ENCODE measurements at places on chromosomes 16 and 17.

- no peak for DNase-seq
Observed at GRCh38 chr17:30372755-30373154, 6.0 kb upstream of the CPD start.

- DNase-seq: peak; percentile 43
Observed at GRCh38 chr17:9021992-9022572, 772 bp downstream of the NTN1 start.

DNA sequence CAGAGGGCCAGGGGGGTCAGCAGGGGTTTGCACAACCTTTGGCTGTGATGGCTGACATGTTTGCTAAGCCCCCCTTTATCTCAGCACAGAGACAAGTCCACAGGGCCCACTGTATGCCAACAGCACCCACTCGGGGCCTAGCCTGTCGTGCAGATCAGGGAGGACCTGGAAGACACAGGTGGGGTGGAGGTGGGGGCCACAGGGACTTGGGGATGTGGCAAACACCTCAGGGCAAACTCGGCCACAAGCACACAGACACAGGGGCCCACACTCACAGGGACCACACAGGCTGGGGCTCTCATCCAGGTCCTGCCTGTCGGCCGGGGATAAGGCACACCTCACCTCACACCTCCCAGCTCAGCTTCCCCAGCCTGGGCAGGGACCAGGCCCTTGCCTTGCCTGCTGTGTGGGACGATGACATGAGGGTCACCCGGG is 87.9 kb downstream of the C16orf78 start:
- DNase-seq: no peak

DNA sequence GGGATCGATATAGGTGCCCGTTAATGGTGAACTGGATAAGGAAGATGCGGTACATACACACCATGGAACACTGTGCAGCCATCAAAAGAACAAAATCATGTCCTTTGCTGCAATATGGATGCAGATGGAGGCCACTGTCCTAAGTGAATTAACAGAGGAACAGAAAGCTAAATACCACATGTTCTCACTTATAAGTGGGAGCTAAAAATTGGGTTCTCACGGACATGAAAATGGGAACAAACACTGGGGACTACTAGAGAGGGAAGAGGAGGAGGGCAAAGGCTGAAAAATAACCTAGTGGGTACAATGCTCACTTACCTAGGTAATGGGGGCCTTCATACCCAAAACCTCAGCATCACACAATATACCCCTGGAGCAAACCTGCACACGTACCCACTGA is 302.6 kb downstream of the XYLT1 start:
- DNase-seq: no peak

DNA sequence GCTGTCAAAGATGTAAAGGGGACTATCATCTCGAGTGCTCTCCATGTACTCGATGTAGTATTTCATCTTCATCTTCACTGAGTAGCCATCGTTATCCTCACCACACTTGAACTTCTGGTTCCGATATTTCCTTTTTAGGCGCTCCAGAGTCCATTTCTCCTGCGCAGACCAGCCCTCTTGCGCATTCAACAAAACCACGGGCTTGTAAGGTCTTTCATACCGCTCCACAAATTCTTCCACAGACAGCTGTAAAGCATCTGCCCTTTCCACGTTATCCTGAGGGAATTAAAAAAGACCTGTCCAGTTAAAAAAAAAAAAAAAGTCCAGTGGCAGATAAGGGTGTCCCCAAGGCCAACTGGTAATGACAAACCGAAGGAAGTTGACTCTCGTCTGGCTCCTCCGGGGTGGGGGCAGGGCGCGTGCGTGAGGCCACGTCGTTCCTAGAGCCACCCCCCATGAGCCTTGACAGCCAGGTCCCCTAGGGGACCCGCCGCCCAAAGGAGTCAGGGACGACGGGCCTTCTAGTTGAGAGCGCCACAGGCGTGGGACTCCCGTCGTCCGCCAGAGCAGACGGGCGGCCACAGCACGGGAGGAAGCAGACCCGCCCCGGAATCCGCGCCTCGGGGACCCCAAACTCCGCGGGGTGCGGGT is 701 bp downstream of the JMJD6 start:
- peak; percentile 66 for DNase-seq

DNA sequence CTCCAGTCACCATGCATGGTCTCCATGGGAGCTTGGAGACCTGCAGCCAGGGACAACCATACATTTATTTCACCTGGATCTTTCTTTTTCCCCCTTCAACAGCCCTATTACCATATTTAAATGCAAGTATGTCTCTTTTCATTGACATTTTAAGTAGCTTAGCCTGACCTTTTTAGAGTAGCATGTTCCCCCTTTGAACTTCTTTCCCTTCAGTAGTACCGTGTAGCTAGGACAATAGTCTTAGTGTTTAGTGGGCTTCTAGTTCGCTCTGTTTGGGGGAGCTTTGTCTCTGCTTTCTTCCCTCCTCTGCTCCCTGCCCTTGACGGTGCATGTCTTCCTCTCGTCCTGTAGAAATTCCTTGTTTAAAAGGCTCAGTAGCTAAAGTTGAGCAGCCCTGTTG is 94.6 kb downstream of the CCDC182 start:
- no peak for DNase-seq

DNA sequence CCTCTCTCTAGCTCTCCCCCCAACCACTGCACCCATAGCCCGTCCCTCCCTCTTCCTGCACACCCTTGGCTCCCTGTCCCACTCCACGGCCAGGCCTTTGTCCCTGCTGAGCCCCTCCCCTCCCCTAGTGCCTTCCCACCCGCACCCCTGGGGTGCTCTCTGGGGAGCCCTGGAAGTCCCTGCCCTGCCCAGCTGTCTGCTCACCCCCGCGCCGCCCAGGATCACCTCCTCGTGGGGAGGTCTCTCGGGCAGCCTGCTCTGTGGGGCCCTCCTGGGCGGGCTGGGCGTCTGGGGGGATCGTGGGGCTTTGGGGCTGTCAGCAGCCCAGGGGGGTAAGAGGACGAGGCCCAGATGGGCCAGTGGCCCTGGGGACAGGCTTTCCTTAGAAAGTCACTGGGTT is 18.1 kb downstream of the CACNA1H start:
- no peak for DNase-seq

GRCh38 chr17:81222620-81222905 is 202 bp downstream of the CEP131 start:
- DNase-seq: no peak

GRCh38 chr17:80772906-80773242 is 218.8 kb upstream of the CHMP6 start:
- no peak for DNase-seq

DNA sequence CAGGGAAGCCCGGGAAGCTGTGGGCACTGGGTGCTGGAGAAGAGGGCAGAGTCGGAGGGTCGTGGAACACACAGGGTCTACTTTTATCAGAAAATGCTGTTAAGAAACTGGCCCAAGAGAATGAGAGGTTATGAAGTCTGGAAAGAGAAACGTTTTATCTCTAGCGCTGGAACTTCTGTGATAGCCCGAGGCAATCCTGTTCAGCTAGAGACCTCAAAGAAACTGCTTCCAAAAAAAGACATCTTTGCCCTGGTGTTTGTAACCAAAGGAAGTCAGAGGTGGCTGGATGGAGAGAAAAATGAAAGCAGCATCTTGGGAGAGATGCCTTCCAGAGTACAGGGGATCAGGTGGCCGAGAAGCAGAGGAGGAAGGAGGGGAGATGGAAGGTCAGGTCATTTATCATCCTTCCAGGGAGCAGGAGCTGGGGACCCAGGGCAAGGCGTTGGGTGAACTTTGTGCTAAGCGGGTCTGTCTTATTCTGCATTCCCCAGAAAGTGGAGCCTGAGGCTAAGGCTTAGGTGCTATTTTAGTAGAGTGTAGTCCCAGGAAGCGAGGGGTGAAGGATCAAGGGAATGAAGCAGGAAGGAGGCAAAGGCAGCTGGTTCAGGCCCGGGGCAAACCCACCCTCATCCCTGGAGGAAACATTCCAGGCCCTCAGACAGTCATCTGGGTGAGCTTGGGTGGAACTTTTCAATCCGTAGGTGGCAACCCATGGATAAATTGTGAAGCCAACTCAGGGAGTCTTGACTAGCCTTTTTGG is 66.5 kb downstream of the MGAT5B start:
- DNase-seq: no peak

GRCh38 chr16:74321356-74321755 is 24.7 kb downstream of the PSMD7 start:
- DNase-seq: no peak

DNA sequence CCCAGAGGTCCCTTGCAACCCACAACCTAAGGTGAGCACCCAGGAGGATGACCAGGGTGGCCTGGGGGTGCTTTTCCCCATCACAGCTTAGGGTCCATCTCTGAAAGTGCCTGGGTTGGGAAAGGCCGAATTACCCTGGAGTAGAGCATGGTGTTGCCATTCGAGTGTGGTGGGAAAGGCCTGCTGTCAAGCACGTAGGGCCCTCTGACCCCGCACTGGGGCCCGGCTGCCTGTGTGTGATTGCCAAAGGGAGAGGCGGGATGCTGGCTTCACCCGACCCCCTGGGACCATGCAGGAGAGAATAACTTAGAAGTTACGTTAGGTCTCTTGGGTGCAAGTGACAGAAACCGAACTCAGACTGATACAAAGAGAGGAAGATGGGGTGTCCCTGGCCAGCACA is 27.7 kb upstream of the NDRG4 start:
- no peak for DNase-seq

DNA sequence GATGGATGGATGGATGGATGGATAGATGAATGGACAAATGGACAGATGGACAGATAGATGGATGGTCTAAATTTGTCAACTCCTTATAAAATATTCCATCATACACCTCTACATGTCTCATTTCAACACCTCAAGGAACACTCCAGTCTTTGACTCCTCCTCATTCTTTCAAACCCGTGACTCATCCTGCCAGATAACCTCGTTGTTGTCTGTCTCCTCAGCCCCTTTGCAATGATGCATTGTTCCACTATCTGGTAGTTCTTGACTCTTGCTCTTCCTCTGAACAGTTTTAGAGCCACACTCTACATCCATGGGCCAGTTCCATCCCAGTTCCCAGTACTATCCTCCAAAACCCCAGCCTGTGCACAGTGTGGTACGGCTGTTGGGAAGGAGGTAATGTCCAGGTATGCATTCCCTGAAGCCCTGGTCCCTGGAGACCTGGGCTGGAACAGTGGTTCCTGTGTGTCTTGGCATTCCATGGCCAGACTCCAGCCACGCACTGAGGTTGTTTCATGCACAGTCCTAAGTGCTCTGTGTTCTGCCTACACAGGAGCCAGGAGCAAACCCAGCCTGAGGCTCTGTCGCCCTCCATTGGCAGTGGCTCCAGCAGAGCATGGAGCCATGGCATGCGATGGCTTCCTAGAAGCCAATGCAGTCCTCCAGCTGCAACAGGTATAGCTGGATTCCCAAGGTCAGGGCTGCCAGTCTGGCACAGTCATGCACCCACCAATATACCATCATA is 105.7 kb downstream of the C17orf67 start:
- no peak for DNase-seq

DNA sequence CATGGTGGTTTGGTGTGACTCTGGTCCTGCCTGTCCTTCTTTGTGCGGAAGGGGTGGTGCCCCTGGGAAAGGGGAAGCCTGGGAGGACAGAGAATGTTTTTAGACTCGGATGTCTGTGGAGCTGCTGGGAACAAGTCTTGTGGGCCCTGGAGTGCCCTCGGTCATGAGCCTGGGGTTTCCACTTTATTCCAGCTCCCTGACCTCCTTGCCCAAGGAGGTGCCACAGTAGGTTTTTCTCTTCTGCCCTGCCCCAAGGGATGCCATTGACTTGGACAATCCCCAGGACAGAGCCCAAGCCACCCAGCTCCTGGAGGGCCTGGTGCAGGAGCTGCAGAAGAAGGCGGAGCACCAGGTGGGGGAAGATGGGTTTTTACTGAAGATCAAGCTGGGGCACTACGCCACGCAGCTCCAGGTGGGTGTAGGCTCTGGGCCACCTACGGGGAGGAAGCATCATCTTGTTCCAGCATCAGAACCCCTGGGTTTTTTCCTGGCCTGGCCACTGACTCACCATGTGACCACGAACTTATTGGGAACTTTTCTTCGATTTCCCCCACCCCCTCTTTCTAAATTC is 1.4 kb downstream of the STAT5A start:
- DNase-seq: no peak

DNA sequence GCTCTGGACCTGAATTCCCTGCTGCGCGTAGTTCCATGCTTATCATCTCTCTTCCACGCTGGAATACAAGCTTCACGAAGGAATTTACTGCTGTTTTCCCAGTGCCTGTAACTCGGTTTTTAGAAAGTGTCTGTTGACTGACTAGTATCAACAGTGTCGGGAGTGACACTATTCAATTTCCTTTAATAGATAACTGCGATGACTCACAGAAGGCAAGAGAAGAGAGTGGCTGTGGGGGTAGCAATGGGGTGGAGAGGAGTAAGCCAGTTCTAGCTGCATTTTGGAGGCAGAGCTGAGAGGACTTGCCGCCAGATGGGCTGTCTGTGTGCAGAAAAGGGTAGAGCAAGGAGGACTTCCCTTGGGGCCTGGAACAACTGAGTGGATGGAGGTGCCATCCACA is 25.2 kb downstream of the B4GALNT2 start:
- DNase-seq: peak; percentile 42

DNA sequence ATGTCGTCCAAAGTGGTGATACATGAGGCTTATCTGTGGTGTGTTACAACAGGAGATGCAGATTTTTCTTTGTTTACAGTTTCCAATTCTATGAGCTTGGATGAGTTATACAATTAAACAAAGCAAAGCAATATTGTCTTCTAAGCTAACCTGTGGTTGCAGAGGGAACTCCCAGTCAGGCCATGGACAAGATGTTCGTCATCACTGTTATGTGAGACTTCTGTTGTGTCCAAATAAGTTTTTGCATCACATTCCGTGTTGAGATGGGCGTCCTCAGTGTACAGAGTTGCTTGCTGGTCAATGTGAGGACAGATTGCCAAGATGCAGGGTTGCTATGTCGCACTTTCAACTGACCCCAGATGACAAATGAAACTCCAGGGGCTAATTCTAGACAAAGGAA is 189.3 kb downstream of the IRF8 start:
- no peak for DNase-seq

- no peak for DNase-seq
Observed at GRCh38 chr16:85396879-85397871, 215.9 kb upstream of the GSE1 start.

GRCh38 chr17:50036455-50037261 is 19.3 kb upstream of the ITGA3 start:
- DNase-seq: no peak

DNA sequence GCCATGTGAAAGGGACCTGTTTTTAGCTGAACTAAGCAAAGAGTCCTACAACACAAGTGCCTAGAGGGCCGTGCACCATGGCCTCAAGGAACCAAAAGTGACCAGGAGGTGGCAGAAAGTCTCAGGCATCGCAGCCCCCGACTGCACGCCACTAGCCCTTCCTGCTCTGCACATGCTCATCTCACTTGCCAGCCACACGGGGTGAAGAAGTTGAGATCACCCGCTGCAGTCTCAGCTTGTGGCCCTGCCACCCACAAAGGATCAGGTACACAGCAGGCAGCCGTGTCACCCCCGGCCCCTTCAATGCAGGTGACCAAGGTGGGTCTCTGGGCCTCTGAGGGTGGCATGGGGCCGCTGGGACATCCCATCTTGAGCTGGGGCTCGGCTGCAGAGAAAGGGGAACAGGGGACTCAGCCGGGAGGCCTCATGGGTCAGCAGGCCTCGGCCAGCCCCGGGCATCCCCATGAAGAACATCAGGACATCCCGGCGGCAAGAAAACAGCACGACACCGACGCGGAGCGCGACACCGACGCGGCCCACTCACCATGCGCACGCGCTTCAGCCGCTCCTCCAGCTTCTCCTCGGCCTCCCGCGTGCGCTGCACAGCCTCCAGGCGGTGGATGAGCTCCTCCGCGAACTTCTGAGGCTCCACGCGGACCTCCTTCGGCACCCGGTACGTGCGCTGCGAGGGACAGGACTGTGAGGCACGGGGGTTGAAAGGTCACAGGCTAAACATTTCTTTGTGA is 21.0 kb downstream of the PDIA2 start:
- peak; percentile 17 for DNase-seq
